ENCODE measurements at places on chromosomes 2 and 18.

DNA sequence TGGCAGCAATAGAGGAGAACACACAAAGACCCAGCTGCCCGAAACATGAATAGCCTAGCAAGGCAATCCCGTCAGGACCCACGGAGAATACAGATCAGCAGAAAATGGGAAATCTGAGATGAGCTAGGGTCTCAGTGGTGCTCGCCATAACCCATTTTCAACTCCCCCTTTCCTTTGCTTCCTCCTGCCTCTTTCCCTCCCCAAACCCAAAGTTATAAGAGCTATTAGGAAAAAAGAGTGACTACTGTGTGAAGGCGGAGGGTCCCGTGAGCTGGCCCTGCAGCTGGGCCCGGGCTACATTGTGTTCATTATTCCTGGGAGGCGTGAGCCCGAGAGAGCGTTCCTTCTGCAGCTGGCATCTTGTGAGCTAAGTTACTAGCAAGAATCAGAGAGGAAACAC lies 118.4 kb downstream of the PID1 start:
- DNase-seq = no peak

DNA sequence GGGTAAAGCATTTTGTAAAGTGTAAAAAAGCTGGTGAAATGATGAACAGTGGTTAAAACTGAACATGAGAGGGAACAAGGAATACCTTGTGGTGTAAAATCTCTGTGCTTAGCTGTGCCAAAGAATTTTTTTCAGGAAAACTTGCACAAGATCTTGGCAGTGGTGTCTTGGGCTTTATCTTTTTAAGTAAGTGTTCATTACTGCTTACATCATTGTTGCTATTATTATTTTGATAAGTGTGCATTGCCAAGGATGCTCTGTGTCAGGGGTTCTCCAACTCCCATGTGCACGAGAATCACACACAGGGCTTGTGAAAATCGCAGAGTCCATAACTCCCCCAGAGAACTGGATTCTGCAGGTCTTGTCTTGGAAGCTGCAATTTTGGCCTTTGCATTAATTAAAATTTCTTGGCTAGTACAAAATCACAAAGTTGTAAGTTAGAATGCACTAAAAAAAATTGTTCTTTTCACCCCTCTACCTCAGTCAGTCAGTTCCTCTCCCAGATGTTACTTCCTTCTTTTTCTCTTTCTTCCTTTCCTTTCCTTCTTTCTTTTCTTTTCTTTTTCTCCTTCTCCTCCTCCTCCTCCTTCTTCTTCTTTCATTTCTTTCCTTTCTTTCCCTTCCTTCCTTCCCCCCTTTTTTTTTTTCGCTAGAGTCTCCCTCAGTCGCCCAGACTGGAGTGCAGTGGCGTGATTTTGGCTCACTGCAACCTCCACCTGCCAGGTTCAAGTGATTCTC lies 37.8 kb downstream of the GATA6 start:
- DNase-seq = no peak

DNA sequence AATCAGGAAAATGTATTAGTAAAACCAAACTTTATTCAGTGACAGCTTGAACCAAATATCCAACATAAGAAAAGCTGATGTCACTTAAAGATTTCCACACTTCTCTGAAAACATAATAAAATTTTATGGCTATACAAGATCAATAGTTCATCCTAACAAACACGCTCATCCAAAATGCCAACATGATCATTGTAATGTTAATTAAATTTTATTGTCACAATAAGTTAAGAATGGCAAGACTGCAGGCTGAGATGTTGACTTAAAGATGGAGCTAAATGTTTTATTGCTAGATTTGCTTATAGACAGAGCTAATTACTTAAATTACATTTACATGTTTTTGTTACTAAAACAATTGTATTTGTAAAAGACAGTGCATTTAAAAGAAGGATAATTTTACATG lies 140.3 kb downstream of the ERBB4 start:
- DNase-seq = no peak

- no peak for DNase-seq
These were observed 193.5 kb upstream of the CCDC68 start for GRCh38 chr18:55152801-55153200.

- DNase-seq = no peak
These were observed 234.0 kb downstream of the HAUS1 start for GRCh38 chr18:46338205-46338604.

DNA sequence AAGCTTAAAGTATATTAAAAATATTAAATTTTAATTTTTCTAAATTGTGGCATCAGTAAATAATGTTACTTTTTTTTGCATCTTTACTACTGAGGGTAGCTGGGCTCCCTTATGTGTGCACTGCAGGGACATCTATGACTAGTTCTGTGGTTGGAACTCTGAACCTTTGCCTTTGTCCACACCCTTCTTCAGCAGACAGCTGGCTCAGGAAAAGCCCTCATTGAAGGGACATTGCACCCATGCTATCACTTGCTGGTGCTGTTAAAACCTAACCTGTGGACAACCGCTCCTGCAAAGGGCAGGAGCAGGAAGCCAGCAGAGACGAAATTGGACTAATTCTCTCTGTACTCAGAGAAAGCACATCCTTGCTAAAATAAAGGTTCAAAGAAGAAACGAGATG lies 30.1 kb downstream of the MOCOS start:
- DNase-seq = no peak

DNA sequence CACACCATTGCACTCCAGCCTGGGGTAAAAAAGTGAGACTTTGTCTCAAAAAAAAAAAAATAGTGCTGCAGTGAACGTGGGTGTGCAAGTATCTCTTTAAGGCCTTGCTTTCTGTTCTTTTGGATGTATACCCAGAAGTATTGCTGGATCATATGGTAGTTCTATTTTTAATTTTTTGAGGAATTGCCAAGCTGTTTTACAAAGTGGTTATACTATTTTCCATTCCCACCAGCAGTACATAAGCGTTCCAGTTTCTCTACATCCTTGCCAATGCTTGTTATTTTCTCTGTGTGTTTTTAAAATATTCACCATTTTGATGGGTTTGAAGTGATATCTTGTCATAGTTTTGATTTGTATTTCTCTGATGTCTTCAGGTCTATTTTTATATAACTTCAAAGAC lies 13.1 kb downstream of the ARMC9 start:
- no peak for DNase-seq

DNA sequence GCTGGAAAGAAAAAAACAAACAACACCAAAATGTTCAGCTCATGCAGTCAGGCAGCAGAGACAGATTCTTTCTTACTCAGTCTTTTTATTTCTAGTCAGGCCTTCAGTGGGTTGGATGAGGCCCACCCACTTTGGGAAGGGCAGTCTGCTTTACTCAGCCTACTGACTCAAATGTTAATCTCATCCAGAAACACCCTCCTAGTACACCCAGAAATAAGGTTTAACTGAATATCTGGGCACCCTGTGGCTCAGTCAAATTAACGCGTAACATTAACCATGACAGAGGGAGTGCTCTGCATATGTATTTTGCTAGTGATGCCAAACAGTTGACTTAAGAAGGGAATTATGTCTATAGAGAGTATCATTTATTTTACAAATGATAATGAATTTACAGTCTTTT lies 401.6 kb downstream of the PARD3B start:
- no peak for DNase-seq

DNA sequence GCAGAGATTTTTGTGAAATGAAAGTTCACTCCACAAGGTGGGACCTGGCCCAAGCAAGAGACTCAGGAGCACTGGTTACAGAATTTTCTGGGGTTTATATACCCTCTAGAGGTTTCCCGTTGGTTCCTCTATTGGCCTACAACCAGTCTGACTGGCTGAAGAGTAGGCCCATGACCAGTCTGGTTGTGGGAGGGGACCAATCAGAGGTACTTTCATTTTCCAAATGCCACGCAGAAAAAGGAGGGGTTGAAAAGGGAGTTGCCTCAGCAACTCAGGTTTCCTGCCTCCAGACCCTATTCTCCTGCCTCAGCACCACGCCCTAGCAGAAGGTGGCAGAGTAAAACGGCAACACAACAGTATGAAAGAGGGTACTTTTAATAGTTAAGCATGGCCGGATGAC lies 98.4 kb downstream of the COLEC12 start:
- no peak for DNase-seq

- no peak for DNase-seq
These were observed 78.7 kb downstream of the ICOS start for GRCh38 chr2:204015118-204015843.

GRCh38 chr2:37985333-37985732 lies 60.2 kb downstream of the RMDN2 start:
- no peak for DNase-seq

- DNase-seq = no peak
These were observed 88.4 kb upstream of the STK17B start for GRCh38 chr2:196259507-196260481.

DNA sequence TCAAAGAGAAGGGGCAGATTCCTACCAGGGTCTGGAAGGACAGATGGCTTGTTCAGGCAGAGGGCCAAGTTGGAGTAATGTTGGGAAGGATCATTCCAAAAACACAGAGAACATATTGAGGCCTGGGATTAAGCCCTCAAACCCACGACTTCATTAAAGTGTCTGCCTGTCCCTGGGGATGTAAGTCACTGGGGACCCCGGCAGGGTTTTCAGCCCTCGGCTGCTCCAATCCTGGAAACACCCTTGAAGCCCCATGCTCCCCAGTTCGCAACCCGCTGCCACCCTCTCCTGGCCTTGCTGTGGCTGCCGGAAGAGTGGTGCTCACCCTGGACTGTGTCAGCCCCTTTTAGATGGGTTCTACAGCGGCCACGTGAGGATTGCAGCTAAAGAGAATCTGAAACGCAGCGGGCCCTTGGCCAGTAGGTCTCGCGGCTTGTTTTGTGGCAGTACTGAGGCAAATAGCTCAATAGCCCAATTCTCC lies 79.9 kb downstream of the EPAS1 start:
- DNase-seq = no peak

GRCh38 chr2:46163098-46163430 lies 134.1 kb upstream of the EPAS1 start:
- DNase-seq = no peak

DNA sequence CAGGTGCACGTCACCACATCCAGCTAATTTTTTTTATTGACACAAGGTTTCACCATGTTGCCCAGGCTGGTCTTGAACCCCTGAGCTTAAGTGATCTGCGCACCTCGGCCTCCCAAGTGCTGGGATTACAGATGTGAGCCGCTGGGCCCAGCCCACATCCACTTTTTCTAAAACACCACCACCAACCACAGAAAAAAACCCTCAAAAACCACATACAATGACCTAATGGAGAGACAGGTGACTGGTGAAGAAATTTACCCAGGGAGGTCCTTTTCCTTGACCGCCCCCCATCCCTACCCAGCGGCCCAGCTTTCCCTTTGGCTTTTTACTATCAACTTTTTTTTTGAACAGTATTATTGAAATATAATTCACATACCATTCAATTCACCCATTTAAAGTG lies 47.9 kb downstream of the CACNB4 start:
- DNase-seq = no peak

DNA sequence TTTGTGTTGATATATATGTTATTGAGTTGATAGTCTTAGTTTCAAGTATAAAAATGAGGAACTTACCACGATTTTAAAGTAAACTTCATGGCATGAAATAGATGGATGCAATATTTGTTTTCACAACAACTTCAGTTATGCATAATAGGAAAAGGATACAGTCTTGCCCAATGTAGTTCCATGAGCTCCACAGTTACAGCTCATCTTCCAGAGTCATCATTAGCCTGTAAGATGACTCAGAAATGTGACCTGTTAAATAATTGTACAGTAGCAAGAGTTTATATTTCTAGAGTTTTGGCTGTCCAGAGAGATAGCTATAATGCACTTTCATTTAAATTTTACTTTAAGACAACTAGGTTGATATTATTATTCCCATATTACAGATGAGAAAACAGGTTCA lies 80.9 kb upstream of the ARHGAP28 start:
- no peak for DNase-seq

DNA sequence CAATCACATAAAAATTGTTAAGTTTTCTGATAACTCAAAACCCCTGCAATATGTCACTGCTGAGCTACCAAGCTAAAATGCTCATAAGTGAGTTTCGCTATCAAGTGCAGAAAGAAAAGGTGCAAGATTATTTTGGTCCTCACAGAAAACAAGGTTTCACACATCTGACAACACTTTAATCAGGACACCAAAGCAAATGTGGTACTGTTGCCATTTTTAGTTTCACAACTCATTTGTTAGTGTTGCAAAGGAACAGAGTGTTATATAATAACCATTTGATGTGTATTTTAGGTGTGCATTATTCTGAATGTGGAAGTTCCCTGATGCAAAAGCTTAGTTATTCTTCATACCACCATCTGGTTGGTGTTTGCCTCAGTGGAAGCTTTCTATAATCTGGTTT lies 956.2 kb downstream of the DSC3 start:
- DNase-seq = no peak

DNA sequence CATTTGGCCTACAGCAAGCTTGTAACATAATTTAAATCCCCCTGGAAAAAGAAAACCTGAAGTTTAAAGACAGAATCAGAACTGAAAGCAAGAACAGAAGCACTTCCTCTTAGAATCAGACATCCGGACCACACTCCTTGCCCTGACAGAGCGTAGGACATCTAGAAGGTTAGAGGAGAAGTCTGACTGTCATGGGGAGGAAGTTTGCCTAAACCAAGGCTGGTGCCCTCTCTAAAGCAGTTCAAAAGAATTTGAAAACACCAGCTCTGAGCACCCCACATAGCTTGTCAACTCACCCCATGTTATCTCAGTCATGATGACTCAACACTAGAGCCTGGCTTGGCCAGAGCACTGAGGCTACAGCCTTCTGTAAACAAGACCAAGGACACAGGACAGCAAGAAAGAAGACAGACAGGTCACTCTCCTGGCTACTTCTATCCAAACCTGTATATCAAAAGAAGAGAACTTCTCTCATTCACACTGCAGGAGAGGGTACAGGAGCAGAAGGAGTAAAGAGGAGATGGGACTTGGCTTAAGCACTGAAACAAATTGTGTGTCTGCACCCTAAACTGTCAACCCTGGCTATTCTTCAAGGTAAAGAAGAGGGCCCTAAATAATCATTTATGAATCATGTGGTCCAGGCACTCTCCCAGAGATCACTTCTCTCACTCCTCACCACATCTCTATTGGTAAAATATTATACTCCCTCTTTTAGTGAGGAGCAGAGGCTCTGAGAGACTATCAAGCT lies 198.6 kb downstream of the MEMO1 start:
- DNase-seq = no peak

- DNase-seq = no peak
These were observed 26.3 kb upstream of the CCDC178 start for GRCh38 chr18:33466822-33467221.

DNA sequence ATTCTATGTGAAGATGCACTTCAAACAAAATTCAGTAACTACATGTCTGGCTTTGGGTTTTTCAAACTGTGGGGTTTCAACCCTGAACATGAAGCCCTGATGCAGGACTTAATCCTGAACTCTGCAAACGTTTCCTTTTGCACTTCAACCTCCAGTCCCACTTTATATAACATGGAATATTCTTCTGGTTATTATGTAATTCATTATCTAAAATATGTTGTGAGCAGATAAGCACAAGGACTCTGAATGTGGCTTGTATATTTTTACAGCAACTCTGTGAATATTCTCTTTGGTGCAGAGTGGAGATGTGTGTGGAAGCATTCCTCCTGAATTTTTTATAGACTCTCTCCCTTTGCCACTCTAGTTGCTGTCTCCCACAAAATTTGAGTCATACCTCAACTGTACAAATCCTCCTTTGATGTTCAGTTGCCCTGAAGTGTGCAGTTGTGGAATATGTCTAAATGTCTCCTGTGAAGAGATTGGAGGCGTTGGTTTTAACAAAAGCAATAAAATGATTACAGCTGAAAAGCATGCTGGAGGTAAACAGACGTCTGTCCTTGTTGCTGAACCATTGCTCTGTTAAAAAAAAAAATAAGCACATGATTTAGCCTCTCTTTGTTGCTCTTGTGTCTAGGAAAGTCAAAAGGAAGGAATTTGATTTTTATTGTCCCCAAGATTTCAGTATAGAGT lies 205.1 kb upstream of the NRP2 start:
- DNase-seq = no peak

All from NCI-H187 treated with DMSO at 0.1 percent for 48 hours (cell line).